ENCODE measurements at places on chromosomes 12 and 14.
A peak's percentile ranks its signal among the peaks of the same experiment; 100 is the strongest.

GRCh38 chr14:69342928-69343525, 55.1 kb downstream of the ERH start:
- DNase-seq = no peak

- no peak for DNase-seq
Observed at GRCh38 chr14:96589577-96589976, 87.4 kb downstream of the PAPOLA start.

DNA sequence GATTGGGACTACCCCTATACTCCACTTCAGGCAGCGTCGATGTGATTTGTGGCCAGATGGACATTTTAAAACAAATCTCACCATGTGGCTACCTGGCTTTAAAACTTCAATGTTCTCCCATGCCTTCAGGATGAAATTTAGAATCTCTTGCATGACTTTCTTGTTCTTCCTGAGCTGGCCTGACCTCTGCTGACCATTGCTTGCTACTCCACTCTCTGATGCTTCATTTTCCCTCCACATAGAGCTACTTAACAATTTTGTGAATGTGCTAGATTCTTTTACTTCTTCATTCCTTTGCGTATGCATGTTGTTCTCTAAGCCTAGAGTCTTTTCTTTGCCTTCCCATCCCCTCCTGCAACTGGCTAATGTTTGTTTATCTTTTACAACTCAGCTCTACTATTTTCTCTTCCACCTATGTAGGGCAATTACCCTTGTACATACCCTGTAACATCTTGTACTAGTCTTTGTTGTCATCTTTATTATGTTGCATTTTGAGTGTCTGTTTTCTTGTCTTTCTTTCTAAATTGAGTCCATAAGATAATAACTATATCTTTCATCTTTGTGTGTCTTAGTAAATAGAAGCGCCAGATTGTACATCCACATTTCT, 41.2 kb downstream of the YLPM1 start:
- peak; percentile 55 for DNase-seq

DNA sequence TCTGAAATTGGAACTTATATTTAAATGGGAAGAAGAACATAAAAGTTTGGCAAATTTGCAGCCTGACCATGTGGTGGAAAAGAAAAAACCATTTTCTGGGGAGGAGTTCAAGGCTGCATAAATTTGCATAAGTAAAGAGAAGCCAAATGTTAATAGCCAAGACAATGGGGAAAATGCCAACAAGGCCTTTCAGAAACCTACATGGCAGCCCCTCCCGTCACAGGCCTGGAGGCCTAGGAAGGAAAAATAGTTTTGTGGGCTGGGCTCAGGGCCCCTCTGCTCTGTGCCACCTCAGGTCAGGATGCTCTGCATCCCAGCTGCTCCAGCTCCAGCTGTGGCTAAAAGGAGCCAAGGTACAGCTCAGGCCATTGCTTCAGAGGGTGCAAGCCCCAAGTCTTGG, 67.6 kb upstream of the CCDC60 start:
- DNase-seq = no peak

GRCh38 chr12:124915239-124916236, 1.1 kb upstream of the UBC start:
- DNase-seq = no peak

- no peak for DNase-seq
Observed at GRCh38 chr12:72521326-72521725, 249.2 kb downstream of the TRHDE start.

- peak; percentile 20 for DNase-seq
Observed at GRCh38 chr14:99389174-99389826, 91.4 kb downstream of the SETD3 start.

DNA sequence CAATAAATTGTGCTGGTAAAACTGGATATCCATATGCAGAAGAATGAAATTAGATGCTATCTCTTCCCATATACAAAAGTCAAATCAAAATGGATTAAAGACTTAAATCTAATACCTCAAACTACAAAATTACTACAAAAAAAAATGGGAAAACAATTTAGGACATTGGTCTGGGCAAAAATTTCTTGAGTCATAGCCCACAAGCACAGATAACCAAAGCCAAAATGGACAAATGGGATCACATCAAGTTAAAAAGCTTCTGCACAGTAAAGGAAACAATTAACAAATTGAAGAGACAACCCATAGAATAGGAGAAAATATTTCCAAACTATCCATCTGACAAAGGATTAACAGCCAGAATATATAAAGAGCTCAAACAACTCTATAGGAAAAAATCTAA, 264.6 kb downstream of the NUAK1 start:
- no peak for DNase-seq

GRCh38 chr14:56703947-56704346, 106.3 kb downstream of the OTX2 start:
- DNase-seq = no peak

- no peak for DNase-seq
Observed at GRCh38 chr12:53065470-53065869, 13.7 kb downstream of the SPRYD3 start.

GRCh38 chr14:68657300-68658028, 135.4 kb downstream of the ZFP36L1 start:
- DNase-seq = no peak

DNA sequence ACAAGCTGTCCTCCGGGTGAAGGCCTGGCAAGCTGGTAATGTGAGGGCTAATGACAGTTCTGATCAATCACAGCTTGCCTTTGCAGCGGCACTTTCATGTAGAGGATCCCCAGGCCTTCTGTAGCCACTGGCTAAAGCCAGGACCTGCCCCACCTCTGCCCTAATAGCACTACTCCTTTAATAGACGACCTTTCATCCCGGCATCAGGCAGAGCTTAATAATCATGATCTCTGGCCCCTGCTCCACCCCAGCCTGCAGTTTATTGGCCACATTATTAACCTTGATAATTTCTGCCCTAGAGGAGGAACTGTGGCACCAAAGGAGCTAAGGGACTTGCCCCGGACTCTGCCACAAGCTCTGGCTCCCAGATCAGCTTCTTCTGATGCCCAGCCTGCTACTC, 142.3 kb upstream of the TBX3 start:
- no peak for DNase-seq

DNA sequence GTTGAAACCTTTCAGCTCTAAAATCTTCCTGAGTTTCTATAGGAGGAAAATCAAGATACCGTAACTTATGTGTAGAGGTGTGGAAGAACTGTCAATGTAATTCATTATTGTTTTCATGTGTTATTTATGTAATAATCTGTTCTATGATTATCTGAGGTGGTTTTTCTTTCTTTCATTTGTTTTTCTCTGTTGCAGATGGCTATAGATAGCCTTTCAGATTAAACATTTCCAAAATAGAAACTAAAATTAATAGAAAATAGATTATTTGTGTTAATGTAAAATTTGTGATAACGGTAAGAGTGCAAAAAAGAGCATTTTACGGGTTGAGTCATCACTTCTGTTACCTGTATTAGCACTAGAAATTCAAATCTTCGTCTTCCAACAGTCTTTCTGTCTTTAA, 128.8 kb downstream of the SYNE2 start:
- DNase-seq = no peak

GRCh38 chr12:115943630-115944391, 333.7 kb downstream of the MED13L start:
- no peak for DNase-seq

- peak; percentile 18 for DNase-seq
Observed at GRCh38 chr12:80946591-80946990, 8.9 kb upstream of the LIN7A start.

DNA sequence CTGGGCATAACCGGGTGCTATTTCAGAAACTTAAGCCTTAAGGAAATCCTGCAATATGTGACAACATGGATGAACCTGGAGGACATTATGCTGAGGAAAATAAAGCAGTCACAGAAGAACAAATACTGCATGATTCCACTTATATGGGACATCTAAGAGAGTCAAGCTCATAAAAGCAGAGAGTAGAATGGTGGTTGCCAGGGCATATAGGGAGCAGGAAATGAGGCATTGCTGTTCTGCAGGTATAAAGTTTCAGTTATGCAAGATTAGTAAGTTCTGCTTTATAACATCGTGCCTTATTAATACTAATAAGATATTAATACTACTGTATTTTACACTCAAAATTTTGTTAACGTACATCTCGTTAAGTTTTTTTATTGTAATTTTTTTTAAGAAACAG, 124.2 kb upstream of the ATF1 start:
- no peak for DNase-seq

GRCh38 chr12:64840949-64841717, 16.7 kb downstream of the TBC1D30 start:
- DNase-seq = no peak

DNA sequence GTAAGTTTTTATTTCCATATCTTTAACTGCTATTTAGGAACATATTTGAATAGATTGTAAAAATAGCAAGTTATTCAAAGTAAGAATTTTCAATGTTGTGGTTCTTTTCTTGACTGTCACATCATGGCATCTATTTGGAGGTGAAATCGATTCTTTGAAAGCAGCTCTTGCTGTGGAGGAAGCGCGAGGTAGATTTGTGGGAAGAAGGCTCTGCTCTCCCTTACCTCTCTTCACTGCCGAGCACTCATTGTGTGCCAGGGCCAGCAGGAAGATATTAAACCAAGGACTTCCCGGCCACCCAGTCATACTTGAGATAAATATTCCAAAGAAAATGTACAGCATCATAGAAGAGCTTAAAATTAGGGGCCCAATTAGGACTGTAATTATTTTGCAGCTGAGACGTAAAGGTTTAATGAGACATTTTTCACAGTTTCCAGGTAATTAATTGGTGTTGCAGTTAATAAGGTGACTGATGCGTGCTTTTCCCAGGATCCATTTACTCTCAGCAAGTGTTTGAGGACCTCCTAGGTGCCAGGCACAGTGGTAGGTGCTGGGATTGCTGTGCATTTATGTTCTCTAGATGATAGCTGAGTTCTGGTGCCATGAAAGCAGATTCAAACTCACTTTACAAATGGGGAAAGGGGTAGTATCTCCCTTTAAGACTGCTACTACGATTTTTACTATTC, 89.2 kb upstream of the DYNC1H1 start:
- no peak for DNase-seq

DNA sequence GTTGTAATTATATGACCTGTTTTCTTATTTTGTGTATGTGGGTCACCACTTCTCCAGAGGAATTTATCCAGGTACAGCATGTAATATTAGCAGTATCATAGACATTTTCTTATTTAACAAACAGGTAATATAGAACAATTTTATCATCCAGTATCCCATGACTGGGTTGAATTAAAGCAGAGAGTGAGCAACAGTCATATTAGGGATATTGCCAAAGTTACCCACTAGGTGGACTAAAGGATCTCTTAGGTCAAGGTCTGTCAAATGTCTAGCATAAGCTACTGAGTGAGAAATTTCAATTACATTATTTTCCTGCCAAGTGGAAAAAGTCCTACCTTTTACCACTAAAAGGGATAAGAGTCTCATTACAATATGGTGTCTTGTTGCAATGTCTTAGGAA, 62.1 kb upstream of the TRIM9 start:
- DNase-seq = peak; percentile 19

DNA sequence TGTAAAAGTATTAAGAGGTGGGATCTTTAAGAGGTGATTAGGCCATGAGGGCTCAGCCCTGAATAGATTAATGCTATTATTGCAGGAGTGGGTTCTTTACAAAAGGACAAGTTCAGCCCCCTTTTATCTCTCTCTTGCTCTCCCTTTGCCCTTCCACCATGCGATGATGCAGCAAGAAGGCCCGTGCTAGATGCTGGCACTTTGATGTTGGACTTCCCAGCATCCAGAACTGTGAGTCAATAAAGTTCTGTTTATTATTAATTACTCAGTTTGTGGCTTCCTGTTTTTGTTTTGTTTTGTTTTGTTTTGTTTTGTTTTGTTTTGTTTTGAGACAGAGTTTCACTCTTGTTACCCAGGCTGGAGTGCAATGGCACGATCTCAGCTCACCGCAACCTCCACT, 10.1 kb downstream of the RNASE1 start:
- no peak for DNase-seq

- DNase-seq = no peak
Observed at GRCh38 chr12:132284827-132285741, 44.3 kb downstream of the GALNT9 start.

GRCh38 chr14:100592972-100593371, 5.8 kb upstream of the BEGAIN start:
- DNase-seq = no peak

- no peak for DNase-seq
Observed at GRCh38 chr14:75372260-75372659, 55.6 kb upstream of the JDP2 start.

DNA sequence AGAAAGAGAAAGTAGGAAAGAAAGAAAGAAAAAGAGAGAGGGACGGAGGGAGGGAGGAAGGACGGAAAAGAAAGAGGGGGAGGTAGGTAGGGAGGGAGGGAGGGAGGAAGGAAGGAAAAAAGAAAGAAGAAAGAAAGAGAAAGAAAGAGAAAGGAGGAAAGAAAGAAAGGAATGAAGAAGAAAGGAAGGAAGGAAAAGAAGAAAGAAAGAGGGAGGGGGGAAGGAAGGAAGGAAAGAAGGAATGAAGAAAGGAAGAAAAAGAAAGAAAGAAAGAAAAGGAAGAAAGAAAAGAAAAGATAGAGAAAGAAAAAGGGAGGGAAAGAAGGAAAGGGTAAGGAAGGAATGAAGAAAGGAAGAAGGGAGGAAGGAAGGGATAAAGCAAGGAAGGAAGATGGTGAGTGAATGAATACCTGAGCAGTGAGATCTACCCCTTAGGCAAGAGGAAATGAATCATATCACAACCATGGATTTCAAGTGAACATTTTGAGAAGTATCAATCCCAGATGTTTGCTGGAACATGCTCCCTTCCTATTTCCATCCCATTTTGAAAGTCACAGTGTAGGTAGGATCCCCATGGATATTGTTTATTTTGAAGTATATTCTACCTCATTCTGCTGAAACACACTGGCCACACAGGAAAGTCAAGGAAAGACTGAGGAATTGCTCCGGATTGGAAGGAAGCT, 639.4 kb upstream of the TBX3 start:
- DNase-seq = peak; percentile 88

- DNase-seq = no peak
Observed at GRCh38 chr12:91482231-91482630, 299.6 kb upstream of the DCN start.

- DNase-seq = peak; percentile 2
Observed at GRCh38 chr14:94867946-94868771, 98.2 kb upstream of the GSC start.

GRCh38 chr12:93780101-93780641, 103.0 kb downstream of the CRADD start:
- DNase-seq = no peak

- peak; percentile 71 for DNase-seq
Observed at GRCh38 chr12:20474443-20474842, 106.1 kb downstream of the PDE3A start.

DNA sequence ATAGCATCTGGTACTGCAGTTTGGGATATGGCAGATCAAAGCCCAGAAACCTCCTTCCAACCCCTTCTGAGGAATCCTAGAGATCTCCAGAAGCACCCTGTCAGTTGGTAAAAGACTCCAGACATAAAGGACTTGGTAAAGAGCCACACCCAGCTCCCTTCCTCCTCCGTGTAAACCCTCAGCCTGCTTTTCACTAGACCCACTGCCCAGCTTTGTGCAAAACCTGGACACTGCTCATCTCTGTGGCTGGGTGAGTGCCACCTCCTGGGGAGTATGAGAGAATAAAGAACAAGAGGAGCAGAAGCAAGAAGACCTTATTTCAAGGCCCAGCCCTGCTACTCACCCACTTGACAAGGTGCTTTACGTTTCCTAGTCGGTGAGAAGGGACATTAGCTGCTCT, 33.0 kb downstream of the ANO2 start:
- no peak for DNase-seq

- peak; percentile 96 for DNase-seq
Observed at GRCh38 chr12:104177663-104178501, 37.7 kb upstream of the TXNRD1 start.

- no peak for DNase-seq
Observed at GRCh38 chr12:131261906-131262305, 308.2 kb downstream of the ADGRD1 start.

All from fibroblast of upper back skin (primary cell).